Esophagus mucosa (tissue), 1 donor: ENCODE measurements at places on chromosomes 1 and 21.
A peak's percentile ranks its signal among the peaks of the same experiment; 100 is the strongest.

DNA sequence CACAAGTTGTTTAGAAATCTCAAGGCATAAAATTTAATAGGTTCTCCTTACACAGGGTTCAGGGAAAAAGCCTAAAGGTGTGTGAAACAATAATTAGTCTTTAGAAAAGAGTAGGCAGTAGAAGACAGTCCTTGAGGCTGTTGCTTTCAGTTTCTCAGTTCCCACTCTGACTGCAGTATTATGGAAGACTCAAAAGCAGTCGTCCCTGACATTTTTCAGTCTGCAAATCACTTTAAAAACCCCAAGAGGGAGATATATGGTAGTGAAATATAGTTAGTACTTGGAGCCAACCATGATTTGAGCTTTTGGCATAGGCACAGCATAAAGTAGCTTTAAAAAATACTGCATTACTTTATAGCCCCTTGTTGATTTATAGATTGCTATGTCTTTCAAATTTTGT, 299.7 kb downstream of the OLFM3 start:
- ATAC-seq: no peak

DNA sequence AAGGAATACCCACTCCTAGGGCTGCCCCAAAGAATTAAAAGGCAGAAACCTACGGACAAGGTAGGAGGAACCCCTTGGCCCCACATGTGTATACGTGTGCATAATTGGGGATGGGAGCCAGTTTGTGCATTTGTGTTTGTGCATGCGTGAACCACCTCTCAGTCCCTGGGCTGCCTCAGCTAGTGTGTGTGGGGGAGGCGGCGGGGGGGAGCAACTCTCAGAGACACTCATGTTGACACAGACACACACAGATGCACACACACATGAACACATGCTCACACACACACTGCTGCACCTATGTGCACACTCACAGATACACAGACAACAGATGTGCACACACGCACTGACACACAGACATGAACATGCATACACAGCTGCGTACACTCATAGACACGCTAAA, 5.1 kb downstream of the LDLRAD1 start:
- ATAC-seq: no peak

DNA sequence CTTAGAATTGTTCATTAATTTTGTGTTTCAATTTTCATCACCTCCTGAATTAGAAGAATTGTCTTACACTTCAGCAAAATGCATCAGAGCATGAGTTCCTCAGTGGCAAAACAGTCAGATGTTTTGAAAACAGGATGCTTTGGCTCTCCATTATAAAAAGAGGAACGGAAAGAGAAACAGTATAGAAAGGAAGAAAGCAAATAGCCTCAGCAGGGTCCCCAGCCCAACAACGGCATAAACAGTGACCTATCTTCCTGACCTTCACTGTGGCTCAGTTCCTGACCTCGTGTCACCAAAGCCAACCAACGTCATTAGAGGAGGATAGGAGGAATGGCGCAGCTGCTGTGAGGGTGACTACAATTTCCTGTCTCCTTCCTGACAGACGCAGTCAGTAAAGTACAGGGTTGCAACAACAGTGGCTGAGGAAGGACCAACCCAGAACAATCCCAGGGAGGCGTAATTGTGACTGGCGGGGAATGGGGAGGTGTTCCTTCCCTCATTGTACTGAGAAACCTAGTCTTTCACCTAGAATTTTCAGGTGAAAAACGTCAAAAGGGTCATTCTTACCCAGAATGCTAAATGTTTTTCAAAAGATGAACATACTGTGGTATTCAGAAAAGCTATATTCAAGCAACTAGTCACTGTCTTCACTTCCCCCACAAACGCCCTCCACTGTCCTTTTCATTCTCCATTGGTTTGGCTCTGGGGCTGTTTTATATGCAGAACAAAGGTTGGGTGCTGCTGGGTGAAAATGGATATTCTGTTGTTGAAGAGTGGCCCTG, 197.9 kb upstream of the SGIP1 start:
- peak; percentile 76 for ATAC-seq

- no peak for ATAC-seq
These were observed 35.9 kb upstream of the PTGFRN start for GRCh38 chr1:116873680-116874271.

DNA sequence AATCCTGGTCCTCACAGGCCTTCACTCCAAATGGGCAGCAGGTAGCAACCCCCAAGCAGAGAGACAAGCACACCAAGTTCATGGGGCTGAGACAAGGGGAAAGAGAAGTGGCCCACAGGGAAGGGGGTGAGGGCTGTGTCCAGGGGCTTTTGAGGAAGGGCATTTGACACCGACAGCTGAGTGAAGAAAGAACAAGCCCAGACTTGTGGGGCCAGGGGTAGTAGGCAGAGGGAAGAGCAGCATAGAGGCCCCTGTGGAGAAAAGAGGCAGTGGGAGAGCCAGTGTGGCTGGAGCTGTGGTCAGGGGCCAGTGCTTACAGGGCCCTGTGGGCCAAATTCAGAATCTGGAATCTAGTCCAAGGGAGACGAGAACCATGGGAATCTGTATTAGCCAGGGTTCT, 85.4 kb downstream of the IGSF21 start:
- ATAC-seq: no peak

GRCh38 chr21:35227786-35228185, 178.7 kb upstream of the RUNX1 start:
- ATAC-seq: no peak

DNA sequence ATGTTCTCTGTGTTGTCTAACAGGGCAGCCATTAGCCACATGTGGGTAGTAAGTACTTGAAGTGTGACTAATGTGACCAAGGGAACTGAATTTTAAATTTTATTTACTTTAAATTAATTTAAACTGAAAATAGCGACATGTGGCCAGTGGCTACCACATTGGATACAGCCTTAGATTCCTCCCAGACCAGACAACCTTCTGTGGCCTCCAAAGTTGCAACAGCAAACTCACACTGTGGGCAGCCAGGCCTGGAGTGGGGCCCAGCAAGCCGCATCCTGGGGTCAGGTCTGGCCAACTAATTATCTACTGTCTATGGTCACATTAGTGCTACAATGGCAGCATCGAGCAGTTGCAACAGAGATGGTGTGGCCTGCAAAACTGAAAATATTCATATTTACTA, 11.7 kb downstream of the EIF2D start:
- no peak for ATAC-seq

DNA sequence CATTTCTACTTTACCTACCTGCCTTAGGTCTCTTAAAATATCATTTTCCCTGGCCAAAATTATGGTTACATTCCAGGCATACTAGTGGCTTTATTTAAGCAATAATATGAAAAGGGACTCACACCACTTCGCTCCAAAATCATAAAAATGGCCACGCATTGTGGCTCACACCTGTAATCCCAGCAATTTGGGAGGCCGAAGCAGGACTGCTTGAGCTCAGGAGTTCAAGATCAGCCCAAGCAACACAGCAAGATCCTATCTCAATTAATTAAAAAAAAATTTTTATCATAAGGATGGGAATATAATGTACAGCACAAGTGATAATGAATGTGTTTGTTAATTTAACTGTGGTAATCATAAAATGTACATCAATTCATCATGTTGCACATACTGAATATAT, 65.4 kb downstream of the ARID4B start:
- no peak for ATAC-seq

DNA sequence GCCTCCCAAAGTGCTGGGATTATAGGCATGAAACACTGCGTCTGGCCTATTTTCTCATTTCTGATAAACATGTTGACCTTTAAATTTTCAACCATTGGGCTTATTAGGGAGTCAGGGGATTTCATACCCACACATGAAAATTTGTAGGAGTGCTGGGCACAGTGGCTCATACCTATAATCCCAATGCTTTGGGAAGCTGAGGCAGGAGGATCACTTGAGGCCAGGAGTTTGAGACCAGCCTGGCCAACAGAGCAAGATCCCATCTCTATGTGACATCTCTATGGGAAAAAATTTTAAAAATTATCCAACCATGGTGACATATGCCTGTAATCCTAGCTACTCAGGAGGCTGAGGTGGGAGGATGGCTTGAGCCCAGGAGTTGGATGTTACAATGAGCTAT, 10.5 kb upstream of the H3-3A start:
- ATAC-seq: no peak

DNA sequence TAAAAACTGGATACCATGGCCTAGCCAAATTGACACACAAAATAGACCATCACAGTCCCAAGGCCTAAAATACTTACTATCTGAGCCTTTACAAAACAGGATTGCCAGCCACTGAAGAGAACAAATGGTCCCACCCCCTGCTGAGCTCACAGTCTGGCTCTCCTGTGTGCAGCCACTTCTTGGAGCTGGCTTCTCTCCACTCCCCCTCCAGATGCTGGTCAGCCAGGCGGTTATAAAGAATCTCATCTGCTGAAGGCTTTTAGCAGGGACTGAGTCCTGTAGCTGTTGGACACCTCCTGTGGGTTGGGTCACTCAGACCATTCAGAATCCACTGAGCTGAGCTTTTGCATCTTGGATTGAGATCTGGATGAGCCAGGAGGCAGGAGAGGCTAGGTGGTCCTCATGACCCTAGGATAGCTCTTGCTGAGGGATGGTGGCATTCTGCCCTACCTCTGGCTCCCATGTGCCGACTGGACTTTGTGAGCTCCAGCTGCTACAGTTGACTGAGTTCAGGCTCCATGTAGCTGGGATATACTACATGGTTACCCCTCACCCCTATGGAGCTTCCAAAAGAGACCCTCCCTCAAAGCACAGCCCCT, 16.1 kb downstream of the OXCT2 start:
- no peak for ATAC-seq

DNA sequence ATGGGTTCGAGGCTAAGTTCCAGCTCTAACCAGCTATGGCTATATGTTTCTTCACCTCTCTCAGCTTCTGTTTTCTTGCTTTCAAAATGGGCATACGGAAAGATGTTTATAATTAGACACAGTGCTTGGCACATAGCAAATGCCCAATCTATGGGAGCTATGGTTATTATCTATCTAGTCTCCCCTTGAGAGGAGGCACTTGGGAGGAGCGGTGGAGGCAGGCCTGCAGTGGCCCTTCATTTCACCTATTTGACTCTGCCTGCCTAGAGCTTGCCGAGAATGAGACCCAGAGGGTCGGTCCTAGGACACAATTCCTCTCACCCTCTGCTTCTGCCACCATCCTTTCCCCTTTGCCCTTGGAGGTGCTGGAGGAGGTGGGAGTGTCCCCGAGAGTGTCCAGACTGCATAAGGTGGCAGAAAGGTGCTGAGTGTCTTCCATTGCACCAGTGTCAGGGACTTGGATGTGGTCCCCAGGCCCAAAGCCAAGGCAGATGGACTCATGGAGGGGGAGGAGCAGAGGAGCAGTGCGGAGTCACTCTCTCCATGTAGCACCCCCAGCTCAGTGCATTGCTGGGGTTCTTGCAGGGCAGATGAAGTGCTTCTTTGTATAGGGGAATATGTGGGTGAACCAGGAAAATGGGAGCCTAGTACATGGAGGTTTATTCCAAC, 9.0 kb downstream of the LGR6 start:
- ATAC-seq: no peak

GRCh38 chr1:3459940-3460671, 5.6 kb downstream of the ARHGEF16 start:
- ATAC-seq: peak; percentile 75

DNA sequence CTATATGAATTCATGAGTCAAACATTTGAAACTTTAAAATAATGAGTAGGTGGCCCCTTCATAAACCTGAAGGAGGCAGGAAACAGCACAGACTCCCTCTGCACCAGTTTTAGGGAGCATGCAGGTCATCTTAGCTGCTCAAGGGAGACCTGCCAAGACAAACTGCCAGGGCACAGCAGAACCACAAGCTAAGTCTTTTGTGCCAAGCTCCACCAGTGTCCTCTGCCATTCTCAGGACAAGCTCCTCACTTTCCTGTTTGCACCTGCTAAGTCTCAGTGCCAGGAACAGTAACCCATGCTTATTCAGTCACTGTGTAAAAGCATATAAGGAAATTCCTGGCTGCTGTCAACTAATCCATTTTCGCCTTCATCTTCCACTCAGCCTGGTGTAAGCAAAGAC, 368.9 kb downstream of the SEC16B start:
- ATAC-seq: no peak

- no peak for ATAC-seq
These were observed 2.1 kb upstream of the OTUD7B start for GRCh38 chr1:150012611-150013010.

GRCh38 chr21:14284481-14284880, 68.5 kb downstream of the RBM11 start:
- ATAC-seq: no peak

DNA sequence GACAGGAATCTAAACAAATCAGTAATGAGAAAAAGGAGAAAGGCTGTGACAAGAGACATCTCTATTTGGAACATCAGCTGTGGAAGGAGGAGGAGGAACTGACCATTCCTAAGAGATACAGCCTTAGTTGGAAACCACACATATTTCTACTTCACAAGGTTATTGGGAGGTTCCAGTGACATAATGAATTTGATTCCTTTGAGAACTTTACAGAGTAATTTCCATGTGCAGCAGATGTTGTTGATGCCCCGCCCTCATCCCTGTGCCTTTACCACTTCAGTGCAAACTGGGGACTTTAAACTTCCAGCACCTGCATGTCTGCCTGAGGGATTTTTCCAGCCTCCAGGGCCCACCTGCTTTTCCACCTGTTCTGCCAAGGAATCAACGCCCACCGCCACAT, 9.3 kb upstream of the ST6GALNAC5 start:
- no peak for ATAC-seq

GRCh38 chr1:164774413-164774812, 215.4 kb downstream of the PBX1 start:
- ATAC-seq: no peak

- ATAC-seq: no peak
These were observed 4.2 kb downstream of the RD3 start for GRCh38 chr1:211487672-211488208.

GRCh38 chr1:43688594-43689000, 18.7 kb upstream of the ST3GAL3 start:
- ATAC-seq: no peak

DNA sequence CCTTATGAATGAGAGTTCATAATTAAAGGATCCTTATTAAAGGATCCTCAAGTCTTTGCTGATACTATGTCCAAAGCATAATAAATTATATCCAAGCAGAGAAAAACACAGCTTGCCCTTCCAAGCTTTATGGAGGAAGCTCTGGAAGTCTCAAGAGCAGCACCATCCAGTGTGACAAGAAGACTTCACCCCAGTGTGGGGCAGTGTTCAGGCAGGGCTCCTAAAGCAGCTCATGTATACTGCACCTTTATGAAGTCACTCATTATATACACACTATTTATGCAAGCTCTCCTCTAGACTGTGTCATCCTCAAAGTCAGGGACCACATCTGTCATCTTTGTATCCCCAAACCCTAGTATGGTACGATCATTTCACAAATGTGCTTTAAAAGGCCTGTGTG, 11.9 kb upstream of the CCN1 start:
- no peak for ATAC-seq

GRCh38 chr21:29318354-29318753, 19.6 kb downstream of the BACH1 start:
- ATAC-seq: no peak

DNA sequence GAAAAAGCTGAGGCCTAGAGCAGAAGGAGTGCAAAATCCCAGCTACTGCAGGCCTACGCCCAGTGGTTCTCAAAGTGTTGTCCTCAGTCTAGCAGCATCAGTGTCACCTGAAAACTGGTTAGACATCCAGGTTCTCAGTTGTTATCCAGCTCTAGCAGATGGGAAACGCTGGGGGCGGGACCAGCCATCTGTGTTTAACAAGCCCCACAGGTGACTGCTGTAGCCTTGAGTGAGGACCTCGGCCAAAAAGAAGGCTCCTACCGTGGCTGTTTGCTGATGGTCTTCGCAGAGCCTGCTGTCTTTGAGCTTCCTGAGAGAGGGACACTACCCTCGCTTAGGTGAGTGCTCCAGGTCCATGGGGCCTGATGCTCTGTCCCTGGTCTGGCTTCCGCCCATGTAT, 69.7 kb downstream of the LRRN2 start:
- no peak for ATAC-seq

- ATAC-seq: no peak
These were observed 11.0 kb upstream of the RGS18 start for GRCh38 chr1:192147221-192147620.
